ENCODE measurements at places on chromosomes 7 and 10.

GRCh38 chr7:106071356-106071998 is 40.6 kb downstream of the SYPL1 start:
- no peak for DNase-seq

DNA sequence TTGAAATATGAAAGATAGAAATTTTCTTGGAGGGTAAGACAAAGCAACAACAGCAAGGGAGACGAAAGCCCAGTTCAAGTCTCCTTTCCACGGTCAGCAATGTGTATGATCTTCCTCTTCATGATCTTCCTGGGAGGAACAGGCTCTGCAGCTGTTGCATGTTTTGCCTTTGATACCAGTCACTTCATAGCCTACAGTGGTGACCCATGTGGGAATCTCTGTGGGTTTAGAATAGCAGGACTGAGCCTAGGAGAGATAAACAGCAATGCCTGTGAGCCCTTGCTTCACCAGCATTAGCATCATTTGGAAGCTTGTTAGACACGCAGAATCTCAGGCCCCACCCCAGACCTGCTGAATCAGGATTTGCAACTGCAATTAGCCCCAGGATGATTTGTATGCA is 31.8 kb downstream of the STAMBPL1 start:
- DNase-seq: no peak

GRCh38 chr10:79310200-79310865 is 36.9 kb upstream of the PPIF start:
- no peak for DNase-seq

DNA sequence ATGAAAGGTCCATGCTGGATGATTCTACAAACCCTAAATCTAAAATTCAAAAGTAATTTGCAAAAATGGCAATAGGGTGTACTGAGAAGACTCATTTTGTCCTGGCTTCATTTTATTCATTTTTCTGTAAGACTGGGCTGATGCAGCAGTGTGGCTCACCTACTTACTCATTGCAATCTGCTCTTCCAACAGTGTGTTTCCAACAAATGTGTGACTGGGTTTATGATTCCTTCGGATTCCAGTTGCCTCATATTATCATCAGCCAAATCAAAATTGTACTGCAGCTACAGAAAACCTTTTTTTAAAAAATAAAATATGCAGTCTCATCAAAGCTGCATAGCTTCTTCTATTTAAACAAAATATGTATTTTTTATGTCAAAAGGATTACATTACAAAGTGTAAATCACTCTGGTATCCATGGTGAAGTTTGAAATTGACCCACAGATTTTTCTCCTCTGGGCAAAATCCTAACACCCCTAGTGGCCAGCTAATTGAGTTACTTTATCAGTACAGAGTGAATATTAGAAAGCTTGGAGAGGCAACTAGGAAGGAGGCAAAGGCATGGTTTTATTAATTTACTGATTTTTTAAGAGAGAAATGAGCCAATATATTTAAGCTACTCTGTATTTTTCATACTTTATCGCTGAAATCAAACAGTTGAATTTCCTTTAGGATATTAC is 390.3 kb downstream of the MAGI2 start:
- DNase-seq: no peak

GRCh38 chr10:110704906-110705476 is 60.9 kb downstream of the RBM20 start:
- no peak for DNase-seq

- no peak for DNase-seq
Measured at GRCh38 chr10:94199565-94199964, 163.2 kb downstream of the NOC3L start.
